ENCODE measurements at places on chromosomes 2 and 18.

DNA sequence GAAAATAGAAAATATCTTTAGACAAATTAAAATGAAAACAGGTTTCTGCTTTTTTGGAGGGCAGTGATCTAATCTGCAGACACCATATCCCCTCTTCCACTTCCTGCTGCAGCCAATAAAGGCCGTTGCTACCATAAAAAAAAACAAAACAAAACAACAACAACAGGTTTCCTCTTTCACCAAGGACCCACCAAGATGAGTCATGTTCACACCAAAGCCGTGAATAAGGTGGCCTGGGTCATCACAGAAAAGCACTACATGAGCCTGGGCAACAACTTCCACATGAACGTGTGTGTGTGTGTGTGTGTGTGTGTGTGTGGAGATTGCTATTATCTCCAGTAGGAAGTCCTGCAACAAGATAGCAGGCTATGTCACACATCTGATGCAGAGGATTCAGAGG is 24.8 kb upstream of the TFCP2L1 start:
- peak; percentile 28 for DNase-seq

- no peak for DNase-seq
These were observed 17.7 kb downstream of the ITGB1BP1 start for GRCh38 chr2:9405636-9406035.

GRCh38 chr2:237806334-237806733 is 7.8 kb downstream of the RBM44 start:
- no peak for DNase-seq

- DNase-seq, result no peak
These were observed 38.5 kb upstream of the CSRNP3 start for GRCh38 chr2:165431014-165431413.

DNA sequence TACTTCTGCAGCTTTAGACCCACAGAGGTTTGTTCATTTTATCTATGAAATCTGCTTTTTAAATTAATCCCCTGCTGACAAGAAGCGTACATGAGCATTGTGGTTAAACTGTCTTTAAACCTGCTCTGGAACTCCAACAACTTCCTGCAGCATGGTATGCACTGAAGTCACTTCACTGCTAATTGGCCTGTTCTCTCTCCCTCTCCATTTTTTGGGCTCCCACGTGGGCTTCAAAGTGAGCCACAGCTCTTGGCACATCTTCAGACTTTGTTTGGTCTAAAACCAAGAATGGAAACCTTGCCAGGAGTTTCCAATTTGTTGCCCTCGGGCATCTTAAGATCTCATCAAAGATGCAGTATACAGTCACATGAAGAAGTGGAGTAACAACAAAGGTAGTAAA is 311.4 kb downstream of the LRRTM1 start:
- no peak for DNase-seq

DNA sequence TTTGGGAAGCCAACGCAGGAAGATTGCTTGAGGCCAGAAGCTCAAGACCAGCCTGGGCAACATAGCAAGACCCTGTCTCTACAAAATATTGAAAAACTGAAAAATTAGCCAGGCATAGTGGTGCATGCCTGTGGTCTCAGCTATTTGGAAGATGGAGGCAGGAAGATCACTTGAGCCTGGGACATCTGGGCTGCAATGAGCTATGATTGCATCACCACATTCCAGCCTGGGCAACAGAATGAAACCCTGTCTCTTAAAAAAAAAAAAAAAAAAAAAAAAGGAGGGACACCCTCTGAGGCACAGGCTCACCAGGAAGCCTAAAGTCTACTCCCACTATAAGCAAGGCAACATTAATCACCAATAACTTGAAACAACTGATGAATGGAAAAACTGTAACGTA is 151.1 kb downstream of the CCDC148 start:
- no peak for DNase-seq

DNA sequence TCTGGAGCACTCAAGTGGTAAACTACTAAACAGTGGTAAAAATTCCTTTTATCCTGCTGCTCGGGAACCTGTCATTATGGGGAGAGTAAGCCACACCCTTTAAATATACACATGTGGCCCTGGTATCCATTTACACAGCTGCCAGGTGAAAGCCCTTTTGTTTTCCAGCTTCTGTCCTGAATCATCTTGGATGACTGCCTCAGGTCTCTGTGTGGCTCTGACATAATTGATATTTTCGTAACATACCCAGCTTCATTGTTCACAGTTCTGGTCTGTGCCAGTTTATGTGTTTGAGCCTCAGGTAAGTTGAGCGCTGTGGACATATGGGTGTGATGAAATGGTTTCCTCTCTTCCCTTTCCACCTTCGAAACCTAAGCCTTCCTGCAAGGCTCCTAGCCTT is 15.7 kb upstream of the TTC39C start:
- peak; percentile 96 for DNase-seq

GRCh38 chr2:146624430-146625160 is 1220.2 kb upstream of the ACVR2A start:
- no peak for DNase-seq

All from NCI-H2029 (cell line).